ENCODE measurements at places on chromosomes 2 and 18. TPM values are rescaled to one million over a fixed set of nuclear protein-coding genes. Genes with fewer than 3 reads are reported as not detected.

The SCN2A gene
- total RNA-seq = 10.1 TPM

The TTN gene
- total RNA-seq = 14.0 TPM

DNA sequence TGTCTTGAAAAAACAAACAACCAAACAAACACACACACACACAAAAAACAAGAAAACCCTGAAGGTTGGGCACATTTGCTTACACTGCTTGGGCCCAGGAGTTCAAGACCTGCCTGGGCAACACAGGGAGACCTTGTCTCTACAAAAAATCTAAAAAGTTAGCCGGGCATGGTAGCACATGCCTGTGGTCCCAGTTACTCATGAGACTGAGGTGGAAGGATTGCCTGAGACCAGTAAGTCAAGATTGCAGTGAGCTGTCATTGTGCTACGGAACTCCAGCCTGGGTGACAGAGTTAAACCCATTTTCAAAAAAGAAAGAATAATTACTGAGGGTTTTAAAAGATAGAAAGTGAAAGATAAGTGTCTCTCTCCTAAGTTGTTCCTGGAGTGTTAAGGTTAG lies 103.4 kb downstream of the MBD5 start:
- DNase-seq = peak; percentile 6

- no peak for DNase-seq
Measured at GRCh38 chr2:56128235-56128634, 55.6 kb upstream of the CCDC85A start.

DNA sequence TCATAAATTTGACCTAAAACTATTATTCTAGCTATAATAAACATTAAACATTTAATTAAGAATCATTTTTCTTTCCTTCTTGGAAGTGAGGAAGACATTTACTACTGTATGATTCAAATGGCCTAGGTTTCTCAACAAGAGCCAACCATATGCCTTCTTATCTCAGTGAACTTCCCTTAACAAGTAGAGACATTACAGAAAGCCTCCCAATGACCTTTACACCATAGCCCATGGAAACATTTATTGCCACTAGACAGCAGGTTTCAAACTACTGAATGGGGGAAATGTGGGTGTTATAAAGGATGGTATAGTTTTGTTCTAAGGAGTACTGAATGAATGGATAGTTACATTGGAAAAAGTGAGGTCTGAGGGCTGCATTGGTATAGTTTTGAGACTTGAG lies 349.4 kb upstream of the SPRED2 start:
- DNase-seq = no peak

DNA sequence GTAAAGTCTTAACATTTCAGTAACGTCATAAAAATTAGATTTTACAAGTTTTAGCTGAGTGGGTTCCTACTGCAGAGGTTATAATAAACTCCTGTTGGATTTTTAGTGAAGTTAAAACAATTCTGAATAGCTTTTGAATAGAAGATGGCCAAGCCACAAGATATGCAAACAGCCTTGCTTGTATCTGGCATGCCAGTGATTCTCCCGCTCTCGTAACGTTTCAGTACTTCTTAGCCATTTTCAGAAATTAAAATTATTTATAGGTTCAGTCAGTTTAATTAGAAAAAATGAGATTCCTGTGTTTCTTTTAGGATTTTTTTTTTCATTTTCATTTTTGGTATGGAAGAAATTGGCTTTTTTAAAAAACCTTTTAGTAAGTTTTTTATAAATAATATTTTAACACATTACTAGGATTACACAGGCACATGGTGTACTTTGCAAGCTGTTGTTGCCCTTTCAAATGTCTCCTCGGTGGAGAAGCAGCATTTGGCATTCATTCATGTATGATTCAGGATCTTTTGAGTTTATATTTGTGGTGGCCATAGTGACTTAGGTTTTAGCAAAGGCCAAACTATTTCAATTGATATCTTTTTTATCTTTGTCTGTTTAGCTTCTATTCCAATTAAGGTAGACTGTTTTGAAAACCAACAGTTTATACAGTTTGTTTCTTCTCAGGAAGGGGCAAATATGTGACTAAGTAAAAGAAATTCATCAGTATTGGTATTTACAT lies 30.6 kb upstream of the RND3 start:
- no peak for DNase-seq
